ENCODE measurements at places on chromosomes 4 and X. TPM values are rescaled to one million over a fixed set of nuclear protein-coding genes. Genes with fewer than 3 reads are reported as not detected.

Gene MTNR1A
- total RNA-seq: not detected

Gene DMRTC1
- not detected for total RNA-seq

Gene SEC31A
- total RNA-seq: 85.6 TPM

DNA sequence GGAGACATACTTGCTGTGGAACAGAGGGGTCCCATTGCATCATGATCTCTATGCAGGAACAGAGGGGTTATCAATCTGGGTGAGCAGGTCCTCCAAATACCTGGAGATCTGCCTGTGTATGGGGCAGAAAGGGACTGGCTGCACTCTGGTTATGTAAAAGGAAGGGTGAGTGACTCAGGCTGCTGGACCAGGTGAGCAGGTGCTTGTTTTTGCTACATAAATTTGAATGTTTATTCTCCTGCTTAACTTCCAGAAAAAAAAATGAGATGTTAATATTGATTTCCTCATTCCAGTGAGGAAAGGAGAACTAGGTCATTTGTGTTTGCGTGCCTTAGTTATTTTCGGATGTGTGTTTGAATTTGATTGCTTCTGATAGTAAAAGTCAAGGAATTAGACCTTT lies 225.8 kb upstream of the TRAM1L1 start:
- no peak for DNase-seq

DNA sequence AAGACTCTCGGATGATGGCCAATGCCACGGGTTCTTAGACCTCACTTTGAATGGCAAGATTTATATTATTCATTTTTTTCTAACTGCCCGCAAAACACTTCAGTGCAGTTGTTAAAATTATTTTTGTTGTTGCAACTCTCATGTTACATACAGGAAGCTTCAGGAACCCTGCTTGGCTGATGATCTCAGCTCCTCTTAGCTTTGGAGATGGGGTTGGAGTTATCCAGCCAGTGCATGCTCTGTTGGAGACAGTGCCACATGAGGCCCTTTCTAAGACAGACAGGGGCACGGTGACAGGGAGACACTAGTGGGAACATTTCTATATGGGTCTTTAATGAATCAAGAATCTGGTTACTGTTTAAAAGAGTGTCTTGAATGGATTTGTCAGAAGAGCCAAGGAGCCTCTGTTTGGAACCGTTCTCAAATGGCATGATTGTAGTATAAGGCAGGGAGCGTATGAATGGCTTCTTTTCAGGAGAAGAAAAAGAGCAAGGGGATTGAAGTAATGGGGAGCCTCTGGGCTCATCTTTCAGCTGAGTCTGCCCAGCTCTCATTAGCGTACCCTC lies 61.9 kb upstream of the ENPP6 start:
- DNase-seq: no peak

All from Right ventricle myocardium inferior (tissue), 1 donor.